Spleen (tissue), 13 donors: ENCODE measurements at places on chromosomes 3 and 15.

- no peak for DNase-seq
These were observed 378.1 kb downstream of the GABRB3 start for GRCh38 chr15:26394801-26395200.

DNA sequence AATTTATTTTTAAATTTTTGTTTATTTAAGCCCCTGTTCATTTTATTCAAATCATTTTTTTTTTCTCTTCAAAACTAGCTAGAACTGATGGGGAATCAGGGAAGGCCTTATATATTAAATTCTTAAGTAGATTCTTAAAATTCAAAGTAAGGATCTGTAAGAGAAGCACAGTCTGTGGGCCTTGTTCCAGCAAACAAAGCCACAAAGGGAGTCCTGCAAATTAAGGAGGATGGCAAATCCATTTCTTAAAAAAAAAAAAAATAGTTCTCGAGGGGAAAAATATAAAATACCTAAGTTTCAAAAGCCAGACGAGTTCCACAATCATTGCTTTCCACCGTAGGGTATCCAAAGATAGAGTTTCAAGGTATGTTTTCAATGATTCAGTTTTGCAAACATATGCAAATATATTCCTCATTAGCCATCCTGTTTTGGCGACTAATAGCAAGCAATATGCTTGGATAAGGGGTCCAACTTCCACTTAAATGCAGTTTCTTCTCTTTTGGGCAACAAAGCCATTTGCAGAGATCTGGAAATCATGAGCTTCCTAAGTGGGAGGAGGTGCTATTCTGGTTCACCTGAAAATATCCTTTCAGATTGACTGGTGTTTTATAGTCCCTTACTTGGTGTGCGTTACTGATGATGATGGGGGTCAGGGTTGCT lies 46.8 kb downstream of the CDIN1 start:
- no peak for DNase-seq

- DNase-seq, result no peak
These were observed 162.1 kb upstream of the LRIG1 start for GRCh38 chr3:66662894-66663293.

GRCh38 chr3:49681543-49681942 lies 7.4 kb downstream of the APEH start:
- no peak for DNase-seq

DNA sequence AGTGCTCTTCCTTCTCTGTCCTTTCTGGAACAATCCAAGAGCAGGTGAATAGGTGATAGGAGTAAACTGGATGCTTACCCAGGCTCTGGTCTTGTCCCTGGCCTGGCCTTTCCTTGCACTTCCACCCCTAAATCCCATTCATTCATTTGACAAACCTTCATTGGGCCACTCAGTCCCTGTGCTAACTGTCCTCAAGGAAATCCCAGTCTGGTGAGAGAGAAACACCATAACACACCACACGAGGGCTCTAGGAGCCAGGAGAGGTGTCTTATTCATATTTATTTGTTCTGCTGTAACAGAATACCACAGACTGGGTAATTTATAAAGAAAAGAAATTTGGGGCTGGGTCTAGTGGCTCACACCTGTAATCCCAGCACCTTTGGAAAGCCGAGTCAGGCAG lies 22.8 kb downstream of the EFCC1 start:
- DNase-seq, result no peak

DNA sequence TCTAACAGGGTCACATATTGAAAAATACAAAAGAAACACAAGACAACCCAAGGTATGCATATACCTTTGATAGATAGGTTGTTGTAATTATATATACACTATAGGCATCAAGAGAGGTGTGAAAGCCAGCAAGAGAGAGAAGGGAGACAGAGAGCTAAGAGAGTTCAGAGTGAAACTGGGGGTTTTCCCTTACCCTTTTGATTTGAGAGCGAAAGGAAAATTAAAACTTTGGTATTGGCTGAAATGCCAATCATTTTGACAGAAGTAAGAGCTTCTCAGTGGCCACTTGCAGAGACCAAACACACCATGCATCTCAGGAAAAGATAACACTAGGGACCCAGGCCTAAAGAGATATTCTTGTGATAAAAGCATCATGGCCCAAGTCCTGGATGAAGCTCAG lies 183.6 kb downstream of the SHOX2 start:
- no peak for DNase-seq

- DNase-seq, result no peak
These were observed 14.9 kb downstream of the ACOX2 start for GRCh38 chr3:58521917-58522631.

GRCh38 chr15:101009176-101009575 lies 90.0 kb downstream of the LRRK1 start:
- no peak for DNase-seq

DNA sequence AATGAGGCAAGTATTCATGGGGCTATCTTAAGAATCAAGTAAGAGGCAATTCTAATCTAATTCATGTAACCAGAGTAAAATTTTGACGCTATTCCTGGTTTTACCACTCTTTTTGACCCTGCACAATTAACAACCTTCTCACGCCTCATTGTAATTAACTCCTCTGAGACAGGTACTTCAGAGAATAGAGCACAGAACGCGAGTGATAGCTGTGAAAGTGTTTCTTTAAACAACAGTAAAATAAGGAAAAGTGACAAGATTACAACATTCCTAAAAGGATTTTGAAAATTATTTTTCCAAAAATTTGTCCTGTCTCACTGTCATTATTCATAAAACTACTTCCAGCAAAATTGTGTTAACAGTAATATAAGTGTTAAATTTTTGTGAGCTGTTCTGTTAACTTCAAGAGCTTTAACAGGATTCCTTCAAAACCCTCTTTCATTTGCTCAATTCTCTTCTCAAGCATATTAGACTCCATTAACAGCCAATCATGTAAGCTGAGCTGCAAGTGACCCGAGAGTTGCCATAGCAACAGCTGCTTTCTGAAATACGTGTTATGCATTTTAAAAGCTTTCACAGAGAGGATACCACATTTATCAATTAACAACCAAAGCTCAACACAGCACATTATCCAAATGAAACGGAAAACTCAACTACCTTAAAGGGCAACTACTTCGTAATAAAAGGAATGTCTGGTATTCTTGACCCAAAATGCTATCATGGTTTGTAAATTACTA lies 93.1 kb downstream of the STAG1 start:
- DNase-seq, result no peak

DNA sequence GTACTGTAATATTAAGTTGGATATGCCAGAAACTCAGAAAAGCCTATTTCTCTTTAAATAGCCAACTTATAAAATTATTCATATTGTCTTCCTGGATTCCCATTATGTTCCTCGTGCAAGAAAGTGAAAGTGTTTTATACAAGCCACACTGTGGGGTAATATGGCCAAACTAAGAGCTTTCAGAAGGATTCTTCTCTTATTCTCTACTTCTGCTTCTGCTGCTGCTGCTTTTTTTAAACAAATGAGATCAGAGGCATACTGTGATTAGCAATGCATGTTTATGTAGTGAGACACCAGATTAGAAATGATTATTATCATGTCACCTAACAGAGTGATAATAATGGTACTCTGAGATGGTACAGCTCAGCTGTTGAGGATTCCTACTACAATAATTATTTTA lies 1026.5 kb upstream of the CFAP20DC start:
- DNase-seq, result no peak
